Stimulated activated CD4-positive, alpha-beta T cell treated with anti-CD3 and anti-CD28 coated beads, TNF-alpha, amount 100 ng/mL, for 24 hours (primary cell): ENCODE measurements at places on chromosomes 12 and 14.

DNA sequence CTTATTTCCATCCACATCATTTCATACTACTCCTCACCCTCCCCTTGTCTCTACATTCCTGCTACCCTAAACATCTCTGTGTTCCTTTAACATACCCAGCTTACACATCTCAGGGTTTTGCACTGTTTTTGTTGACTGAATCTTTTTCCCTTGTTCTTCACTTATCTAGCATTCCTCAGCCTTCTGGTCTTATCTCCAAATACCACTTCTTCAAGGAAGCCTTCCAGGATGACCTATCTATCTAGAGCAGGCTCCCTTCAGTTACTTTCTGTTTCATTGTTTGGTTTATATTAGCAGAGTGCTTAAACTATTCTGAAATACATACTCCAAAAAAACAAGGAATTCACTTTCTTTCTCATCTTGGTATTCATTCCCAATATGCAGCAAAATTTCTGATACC lies 353.1 kb downstream of the NAV3 start:
- DNase-seq, result no peak

DNA sequence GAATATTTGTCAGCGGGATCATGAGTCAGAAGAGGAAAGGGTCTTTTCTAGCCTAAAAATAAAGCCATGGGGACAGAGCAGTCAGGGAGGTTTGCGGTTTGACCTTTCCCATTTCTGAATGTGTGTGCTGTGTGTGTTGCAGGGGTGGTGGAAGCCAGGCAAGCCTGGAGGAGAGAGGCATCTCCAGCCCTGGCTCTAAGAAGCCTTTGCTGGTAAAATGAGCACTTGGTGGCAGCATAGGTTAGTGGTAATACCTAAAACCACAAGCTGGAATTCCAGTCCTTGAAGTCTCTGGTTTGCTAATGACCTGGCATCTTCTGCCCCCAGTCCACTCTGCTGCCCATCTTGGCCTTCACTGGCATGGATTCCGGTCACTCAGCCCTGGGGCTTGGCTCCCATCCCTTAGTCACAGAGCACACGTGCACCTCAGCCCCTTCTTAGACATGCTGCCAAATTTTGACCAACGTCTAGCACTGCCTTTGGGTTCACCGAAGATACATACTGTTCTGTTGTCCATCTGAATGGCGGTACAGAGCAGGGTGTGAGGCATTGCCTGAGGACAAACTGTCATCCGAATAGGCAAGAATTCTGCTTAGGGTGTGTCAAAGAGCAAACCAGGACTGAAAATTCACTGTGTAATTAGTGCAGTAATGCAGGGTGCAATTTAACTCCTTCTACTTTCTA lies 52.7 kb downstream of the KCNA5 start:
- DNase-seq, result no peak

GRCh38 chr14:86712727-86713126 lies 1182.8 kb downstream of the FLRT2 start:
- no peak for DNase-seq

DNA sequence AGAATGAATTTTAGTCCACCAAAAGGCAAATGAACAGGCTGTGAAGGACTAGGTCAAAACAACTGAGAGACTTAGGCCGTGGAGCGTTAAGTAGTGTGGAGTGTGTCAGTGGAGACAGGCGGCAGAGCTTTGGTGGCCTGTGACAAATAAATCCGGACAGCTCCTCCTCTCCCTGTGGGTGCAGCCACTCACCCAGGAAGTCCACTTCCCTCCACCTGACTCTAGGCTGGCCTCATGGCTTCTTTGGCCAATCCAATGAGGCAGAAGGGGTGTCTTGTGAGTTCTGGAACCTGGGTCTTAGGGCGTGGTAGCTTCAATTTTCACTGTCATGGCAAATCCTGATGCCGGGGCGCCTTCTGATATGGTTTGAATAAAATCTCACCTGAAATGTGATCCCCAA lies 180.9 kb upstream of the C14orf180 start:
- DNase-seq, result no peak

- no peak for DNase-seq
Observed at GRCh38 chr12:92110083-92110640, 35.5 kb downstream of the BTG1 start.

- no peak for DNase-seq
Observed at GRCh38 chr12:105240228-105240627, 4.3 kb upstream of the APPL2 start.

- no peak for DNase-seq
Observed at GRCh38 chr12:89576572-89577220, 50.8 kb upstream of the POC1B start.

DNA sequence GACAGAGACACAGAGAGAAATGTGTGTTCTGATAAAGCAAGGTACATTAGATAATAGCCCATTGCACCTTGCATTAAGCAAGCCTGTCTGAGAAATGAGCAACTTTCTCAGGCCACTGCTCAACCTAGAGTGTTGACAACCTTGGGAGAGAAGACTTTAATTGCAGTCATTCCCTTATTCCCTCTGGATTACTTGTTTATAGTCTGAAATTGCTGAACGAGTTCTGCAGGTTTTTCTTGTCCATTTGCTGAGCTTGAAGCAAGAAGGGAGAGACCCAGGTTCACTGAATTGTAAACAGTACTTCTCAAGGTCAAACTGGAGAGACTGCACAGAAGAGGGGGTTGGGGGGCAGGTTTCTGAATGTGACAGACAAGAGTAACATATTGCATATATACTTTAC lies 159.4 kb upstream of the PLEKHG7 start:
- DNase-seq, result no peak

- no peak for DNase-seq
Observed at GRCh38 chr12:1532375-1533165, 61.8 kb downstream of the FBXL14 start.

- no peak for DNase-seq
Observed at GRCh38 chr12:125871811-125872594, 806.8 kb downstream of the AACS start.

DNA sequence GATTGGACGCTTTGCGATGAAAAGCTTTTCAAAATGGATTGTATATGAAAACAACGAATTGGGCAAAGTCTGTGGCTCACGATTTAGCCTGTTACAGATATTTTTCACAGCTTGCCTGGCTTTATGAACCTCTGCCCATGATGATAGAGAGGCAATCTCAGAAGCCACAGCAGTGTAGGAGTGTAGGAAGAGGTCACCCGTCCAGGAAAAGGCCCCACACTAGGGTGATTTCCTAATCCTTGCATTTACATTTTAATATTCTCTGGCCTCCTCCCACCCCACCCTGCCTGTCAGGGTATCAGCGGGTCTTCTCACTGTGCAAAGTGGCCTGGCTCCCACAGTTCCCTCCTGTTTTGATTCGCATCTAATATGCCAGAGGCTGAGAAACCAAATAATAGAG lies 81.8 kb upstream of the FOXN3 start:
- DNase-seq, result no peak

DNA sequence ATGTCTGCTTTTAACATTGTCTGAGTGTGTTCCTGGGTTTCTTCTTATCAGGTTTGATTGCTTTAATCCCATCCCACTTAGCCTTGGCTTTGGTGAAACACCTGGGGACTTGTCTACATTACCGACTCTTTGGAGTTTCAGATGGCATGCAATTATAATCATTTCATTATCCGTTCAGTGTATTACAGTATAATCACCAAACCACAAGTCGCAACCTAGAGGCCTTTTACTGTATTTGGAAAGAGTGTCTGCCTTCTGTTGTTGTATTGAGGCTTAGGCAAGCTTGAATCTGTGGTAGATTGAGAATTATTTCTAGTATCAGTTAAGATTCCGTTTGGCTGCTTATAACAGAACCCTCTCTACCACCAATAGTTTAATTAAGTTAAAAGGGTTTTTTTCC lies 103.9 kb downstream of the TGFB3 start:
- no peak for DNase-seq

DNA sequence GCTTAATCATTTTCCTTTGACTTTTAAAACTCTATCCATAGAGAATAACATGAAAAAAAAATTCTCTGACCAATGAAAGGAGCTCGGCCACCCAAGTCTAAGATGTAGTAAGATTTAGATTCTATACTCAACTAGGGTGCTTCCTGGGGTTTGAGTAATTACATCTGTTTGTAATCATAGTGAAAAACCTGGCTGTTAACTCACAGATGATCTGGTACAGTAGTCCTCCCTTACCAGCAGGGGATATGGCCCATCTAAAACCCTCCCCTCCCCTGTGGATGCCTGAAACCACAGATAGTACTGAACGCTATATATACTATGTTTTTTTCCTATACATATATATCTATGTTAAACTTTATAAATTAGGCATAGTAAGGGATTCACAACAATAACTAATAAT lies 89.2 kb downstream of the DAAM1 start:
- no peak for DNase-seq

- DNase-seq, result no peak
Observed at GRCh38 chr14:73724696-73725095, 10.5 kb upstream of the PNMA1 start.

- no peak for DNase-seq
Observed at GRCh38 chr12:17206553-17206952, 600.6 kb upstream of the LMO3 start.

DNA sequence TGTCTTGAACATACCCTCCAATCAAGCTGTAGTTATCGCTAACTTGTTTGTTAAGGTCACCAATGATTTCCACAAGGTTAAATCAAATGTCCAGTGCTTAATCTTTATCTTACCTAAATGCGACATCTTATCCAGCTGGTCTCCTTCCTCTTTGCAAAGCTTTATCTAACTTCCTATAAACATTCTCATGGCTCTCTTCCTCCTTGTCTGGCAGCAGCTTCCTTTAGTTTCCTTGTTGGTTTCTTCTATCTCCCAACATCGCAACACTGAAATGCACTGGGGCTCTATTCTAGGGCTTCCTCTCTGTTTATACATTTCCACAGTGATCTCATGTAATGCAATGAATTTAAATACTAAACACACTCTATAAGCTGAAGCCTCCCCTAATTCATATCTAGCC lies 28.7 kb downstream of the UBE2N start:
- DNase-seq, result no peak

GRCh38 chr12:27964123-27964522 lies 8.4 kb downstream of the PTHLH start:
- DNase-seq, result no peak

DNA sequence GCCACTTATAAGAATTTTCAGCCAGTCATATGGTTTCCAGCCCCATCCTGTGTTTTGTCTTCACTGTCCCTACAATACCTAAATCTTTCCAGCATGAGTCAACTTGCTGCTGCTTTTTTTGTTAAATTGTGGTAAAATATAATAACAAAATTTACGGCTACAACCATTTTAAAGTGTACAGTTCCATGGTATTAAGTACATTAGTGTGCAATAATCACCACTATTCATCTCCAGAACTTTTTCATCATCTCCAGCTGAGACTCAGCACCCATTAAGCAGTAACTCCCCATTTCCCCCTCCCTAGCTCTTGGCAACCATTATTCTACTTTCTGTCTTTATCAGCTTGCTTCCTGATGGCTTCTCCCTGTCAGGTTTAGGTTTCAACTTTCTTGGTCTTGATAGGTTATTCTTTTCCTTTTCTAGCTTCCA lies 39.1 kb downstream of the FRS2 start:
- no peak for DNase-seq

DNA sequence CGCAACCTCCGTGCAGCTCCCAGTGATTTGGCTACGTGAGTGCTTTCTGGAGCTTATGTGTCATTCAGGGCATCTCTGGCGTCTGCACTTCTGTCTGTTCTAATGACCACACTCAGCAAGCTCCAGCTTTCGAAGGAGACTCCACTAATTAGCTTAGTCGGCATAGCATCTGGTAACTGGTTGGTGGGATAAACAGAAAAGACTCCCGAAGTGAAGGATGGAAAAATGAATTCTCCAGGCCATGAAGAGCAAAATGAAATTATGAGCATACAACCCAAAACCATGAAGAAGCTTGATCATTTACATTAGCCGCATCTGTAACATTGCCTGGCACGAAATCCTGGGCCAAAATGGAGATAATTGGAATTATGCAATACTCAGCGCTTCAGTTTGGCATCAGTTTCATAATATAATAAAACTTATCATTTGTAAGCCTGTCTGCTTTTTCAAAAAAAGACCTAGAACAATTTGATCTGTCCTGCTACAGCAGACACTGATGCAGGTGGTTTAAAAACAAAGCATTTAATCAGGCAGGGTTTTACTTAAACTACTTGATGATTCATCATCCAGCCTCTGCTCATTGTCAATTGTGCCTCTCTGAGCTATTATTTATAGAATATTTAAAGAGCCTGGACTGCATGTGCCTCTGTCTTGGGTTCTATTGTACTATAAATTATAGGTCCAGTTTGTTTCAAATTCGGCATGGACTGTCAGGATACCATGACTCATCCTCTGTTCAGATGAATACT lies 87.4 kb downstream of the SYT1 start:
- no peak for DNase-seq

DNA sequence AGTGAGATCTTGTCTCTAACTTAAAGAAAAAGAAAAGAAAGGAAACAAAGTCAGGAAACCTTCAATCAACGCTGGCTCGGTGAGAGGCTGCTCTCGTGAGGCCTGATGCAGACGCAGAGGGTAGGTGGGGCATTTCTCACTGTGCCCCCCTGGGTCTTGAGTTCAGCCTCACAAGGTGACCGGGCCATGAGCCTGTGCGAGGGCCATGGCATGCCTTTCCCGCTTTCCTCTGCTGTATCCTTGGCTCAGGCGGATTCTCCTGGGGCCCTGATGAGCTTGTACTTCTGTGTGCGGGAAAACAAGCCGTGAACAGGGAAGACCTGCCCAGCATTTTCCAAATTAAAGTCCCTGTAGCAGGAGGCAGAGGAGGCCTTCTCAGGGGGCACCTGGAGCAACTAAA lies 20.2 kb downstream of the ADGRD1 start:
- no peak for DNase-seq

- DNase-seq, result no peak
Observed at GRCh38 chr14:23572524-23572828, 4.9 kb upstream of the AP1G2 start.
